Activated B cell treated with CpG ODN at 0.5 μM for 24 hours (primary cell): ENCODE measurements at places on chromosomes 2 and 18. TPM values are rescaled to one million over a fixed set of nuclear protein-coding genes. Genes with fewer than 3 reads are reported as not detected.

DNA sequence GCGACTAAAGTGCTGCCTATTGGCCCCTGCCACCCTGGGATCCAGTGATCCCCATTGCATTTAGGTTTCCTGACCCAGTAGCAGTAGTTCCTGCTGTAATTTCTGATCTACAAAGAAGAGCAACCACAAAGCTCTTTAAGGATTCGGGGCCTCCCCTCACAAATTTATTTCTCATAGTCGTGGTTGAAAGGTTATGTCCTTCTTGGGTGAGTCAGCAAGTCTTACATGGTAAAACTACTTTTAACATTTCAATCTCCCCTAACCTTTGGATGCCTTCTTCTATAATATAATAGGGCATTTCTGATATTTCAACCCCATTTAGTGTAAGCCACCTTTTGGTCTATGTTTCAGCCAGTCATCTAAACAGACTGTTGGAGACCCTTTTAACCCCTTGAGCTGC is 14.9 kb downstream of the PIKFYVE start:
- H3K27me3 ChIP-seq = no peaks in the 10 kb centered on the region
- DNase-seq = no peak
- H3K27ac ChIP-seq = peak overlapping the region; percentile 60

- DNase-seq = no peak
- H3K36me3 ChIP-seq = no peaks in the 10 kb centered on the region
- no peaks in the 10 kb centered on the region for H3K27me3 ChIP-seq
- H3K4me3 ChIP-seq = no peak overlapping the region
- H3K4me1 ChIP-seq = no peaks in the 10 kb centered on the region
These were observed 184.1 kb upstream of the ACVR2A start for GRCh38 chr2:147660680-147661079.

Gene TCF4
- 230 and 270 TPM in 2 replicates for total RNA-seq

DNA sequence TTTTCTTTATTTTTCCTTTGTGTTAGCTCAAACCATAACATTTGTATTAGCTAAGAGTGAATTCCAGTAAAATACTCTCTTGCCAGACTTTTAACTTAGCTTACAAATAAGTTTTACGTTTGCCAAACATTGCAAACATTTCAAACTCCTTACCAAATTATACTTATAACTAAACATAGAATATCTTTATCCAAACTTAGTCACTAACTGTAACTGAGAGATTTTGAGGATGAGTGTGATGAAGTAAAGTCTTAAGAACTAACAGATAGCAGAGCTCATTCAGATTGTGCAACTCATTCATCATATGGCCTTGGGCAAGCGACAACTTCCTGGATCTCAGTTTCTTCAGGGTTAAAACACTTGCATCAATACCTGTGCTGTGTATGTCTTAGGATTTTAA is 533.7 kb downstream of the TDRD15 start:
- no peaks in the 10 kb centered on the region for H3K4me1 ChIP-seq
- H3K36me3 ChIP-seq = no peaks in the 10 kb centered on the region
- DNase-seq = no peak
- H3K4me3 ChIP-seq = no peak overlapping the region
- no peak overlapping the region for H3K27ac ChIP-seq

GRCh38 chr18:37571266-37571665 is 5.7 kb upstream of the CELF4 start:
- no peak for DNase-seq
- no peak overlapping the region for H3K27ac ChIP-seq
- H3K4me3 ChIP-seq = no peak overlapping the region
- peaks cover 13% of the 10 kb centered on the region for H3K4me1 ChIP-seq

GRCh38 chr2:131127076-131127475 is 21.9 kb downstream of the PLEKHB2 start:
- no peak overlapping the region for H3K4me3 ChIP-seq
- H3K4me1 ChIP-seq = no peaks in the 10 kb centered on the region
- no peaks in the 10 kb centered on the region for H3K27me3 ChIP-seq
- H3K27ac ChIP-seq = no peak overlapping the region
- no peak for DNase-seq

- no peaks in the 10 kb centered on the region for H3K36me3 ChIP-seq
- H3K27ac ChIP-seq = peak overlapping the region; percentile 39
- peak overlapping the region; percentile 37 for H3K4me3 ChIP-seq
- no peaks in the 10 kb centered on the region for H3K27me3 ChIP-seq
These were observed 383.4 kb downstream of the CBLN2 start for GRCh38 chr18:72160510-72161445.

DNA sequence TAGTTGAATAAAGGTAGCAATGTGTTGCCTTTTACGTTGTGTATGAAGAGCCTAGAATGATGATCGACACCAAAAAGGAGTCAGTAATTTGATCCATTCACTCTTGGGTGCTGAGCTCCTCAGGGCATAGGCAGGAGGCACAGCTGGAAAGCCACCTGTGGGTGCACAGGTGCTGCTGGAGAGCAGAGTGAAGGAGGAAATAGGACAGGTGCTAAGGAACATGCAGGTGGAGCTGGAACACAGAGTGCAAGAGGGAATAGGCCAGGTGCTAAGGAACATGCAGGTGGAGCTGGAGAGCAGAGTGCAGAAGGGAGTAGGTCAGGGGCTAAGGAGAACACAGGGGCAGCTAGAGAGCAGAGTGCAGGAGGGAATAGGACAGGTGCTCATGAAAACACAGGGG is 86.1 kb downstream of the SH3YL1 start:
- H3K4me3 ChIP-seq = no peak overlapping the region
- H3K27me3 ChIP-seq = no peaks in the 10 kb centered on the region
- H3K27ac ChIP-seq = no peak overlapping the region

GRCh38 chr18:986051-986450 is 81.4 kb downstream of the ADCYAP1 start:
- H3K27ac ChIP-seq = no peak overlapping the region
- no peak for DNase-seq
- H3K4me3 ChIP-seq = no peak overlapping the region
- no peaks in the 10 kb centered on the region for H3K27me3 ChIP-seq
- no peaks in the 10 kb centered on the region for H3K4me1 ChIP-seq

- no peak overlapping the region for H3K4me3 ChIP-seq
- no peaks in the 10 kb centered on the region for H3K36me3 ChIP-seq
- peaks cover 11% of the 10 kb centered on the region for H3K27me3 ChIP-seq
- peaks cover 3% of the 10 kb centered on the region for H3K4me1 ChIP-seq
- DNase-seq = no peak
These were observed 45.4 kb upstream of the GORASP2 start for GRCh38 chr2:170883683-170884082.
